GM13976 (cell line): ENCODE measurements at places on chromosomes 5 and 9.
A peak's percentile ranks its signal among the peaks of the same experiment; 100 is the strongest.

- peak; percentile 91 for DNase-seq
Observed at GRCh38 chr9:136882109-136882946, 4.0 kb upstream of the TRAF2 start.

GRCh38 chr5:32329395-32329834 lies 16.7 kb upstream of the MTMR12 start:
- DNase-seq, result peak; percentile 85

DNA sequence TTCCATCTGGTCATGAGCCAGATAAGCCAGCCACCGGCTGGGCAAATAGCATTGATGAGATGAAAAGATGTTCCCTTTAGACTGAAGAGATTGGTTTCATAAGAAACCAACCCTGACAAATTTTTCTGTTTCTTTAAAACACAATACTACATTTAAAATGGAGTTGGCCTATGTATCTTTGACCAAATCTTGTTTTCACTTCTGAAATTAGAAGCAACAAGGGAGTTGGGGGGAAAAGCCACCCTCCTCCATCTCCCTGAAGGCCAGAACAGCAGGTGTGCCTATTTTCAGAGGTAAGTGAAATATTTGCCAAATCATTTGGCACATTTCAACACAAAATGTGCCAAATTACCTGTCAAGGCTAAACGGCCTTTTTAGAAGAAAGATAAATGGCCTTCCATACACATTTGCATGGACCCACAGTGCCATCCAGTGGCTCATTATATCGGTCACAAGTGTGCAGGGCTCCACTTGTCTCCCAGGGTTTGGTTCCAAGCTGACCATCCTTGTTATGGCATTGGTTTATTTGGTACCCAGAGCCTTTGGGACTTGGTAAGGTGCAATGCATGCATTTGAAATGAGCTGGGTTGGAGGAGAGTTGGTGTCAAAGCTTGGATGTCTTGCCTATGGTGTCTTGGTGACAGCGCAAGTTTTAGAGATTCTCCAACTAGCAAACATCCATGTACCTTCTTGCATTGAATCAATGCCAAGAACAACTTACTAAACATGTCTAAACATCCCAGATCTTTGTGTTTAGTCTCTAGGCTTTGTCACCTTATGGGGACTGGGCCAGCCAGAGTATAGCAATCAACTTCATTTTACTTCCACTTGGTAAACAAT lies 372.0 kb upstream of the KIF2A start:
- peak; percentile 45 for DNase-seq

DNA sequence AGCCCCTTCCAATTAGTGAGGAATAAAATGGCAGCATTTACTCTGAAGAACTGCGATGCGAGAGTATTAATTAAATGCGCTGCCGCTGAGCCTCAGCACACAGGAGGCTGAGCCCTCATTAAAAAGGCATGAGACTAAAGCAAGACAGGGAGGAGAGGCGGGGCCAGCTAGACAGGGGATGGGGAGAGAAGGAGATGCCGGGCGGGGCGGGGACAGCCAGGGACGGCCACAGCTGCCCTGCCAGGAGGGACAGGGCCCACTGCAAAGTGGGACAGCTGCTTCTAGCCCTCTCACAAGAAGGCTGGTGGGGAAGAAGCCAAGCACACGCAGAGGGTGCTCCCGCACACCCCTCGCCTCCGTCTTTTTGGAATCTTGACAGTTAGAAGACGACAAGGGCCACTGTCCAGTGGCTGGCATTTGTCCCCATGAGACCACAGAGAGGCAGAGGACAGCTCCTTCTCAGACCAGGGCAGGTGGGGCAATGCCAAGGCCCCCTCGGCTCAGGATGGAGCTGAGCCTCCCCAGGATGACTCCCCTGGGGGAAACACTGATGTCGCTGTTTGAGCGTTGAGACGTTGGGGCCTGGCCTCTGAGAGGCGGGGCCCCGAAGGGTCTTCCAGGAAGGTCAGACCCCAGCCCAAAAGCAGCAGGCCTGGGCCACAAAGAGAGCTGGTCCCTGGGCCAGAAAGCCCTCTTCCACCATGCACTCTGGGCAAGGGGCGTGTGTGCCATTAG lies 26.9 kb downstream of the ADAMTS2 start:
- no peak for DNase-seq

- DNase-seq, result no peak
Observed at GRCh38 chr5:8209500-8209899, 340.6 kb downstream of the MTRR start.

DNA sequence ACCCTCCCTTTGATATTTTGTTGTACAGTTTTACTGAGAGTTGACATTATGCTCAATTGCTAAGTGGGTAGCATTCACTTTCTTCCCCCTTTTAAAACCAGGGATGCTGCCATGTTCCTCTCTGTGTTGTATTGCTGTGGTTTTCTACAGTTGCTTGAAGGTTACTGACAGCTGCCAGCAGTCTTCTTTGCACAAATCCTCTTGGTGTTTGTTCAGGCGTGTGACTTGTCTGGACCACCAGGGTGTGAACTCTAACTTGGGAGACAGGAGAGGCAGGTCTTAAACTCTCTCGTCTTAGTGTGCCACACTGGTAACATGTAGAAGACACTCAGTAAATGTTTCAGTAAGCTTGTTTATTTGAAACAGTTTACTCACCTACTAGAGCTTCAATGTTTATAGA lies 25.1 kb downstream of the SLC44A1 start:
- no peak for DNase-seq

DNA sequence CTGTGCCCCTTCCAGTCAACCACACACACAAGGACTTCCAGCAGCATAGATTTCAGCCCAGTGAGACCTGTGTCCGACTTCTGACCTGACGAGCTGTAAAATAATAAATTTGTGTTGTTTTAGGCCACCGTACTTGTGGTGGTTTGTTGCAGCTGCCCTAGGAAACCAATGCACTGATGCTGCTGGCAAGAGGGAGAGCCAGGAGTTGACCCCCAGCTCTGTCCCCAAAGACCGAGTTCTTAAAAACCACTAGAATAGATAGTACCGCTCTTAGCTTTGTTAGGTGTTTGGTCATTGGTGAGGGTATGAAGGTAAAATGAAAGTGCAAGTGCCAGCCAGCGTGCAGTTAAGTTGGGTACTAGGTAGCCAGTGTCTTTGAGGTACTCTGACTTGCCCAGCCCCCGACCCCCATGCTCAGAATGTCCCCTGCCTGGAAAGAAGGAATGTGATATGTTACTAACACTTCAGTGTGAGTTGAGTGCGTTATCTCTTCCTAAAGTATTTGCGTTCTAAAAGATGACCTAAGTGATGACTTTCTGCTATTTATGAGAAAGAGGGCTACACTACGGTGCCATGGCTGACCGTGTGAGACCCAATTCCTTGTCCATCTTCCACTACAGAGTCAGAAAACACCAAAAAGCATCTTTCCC lies 185.6 kb downstream of the AOPEP start:
- DNase-seq, result no peak

GRCh38 chr9:10605388-10605787 lies 7.4 kb downstream of the PTPRD start:
- no peak for DNase-seq

GRCh38 chr9:122904466-122904822 lies 715 bp downstream of the RC3H2 start:
- DNase-seq, result peak; percentile 32

- DNase-seq, result no peak
Observed at GRCh38 chr9:10875752-10876151, 262.9 kb upstream of the PTPRD start.

- no peak for DNase-seq
Observed at GRCh38 chr5:35012796-35013195, 35.0 kb downstream of the AGXT2 start.

DNA sequence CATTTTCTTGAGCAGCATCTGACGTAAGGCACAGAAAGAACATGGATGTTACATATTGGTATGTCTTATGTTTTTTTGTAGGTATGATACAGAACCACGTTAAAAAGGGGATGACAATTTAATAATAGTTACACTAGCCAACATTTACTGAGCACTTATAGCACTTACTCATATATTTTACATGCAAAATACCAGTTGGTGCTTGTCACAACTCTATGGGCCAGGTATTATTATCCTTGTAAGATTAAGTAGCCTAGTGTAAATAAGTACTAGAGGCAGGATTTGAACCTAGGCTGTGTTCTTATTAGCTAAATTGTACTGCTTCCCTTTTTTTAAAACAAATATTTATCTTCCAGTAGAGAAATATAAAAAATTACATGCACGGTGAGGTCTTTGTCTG lies 83.5 kb downstream of the RANBP17 start:
- no peak for DNase-seq

- no peak for DNase-seq
Observed at GRCh38 chr5:154215571-154216325, 25.2 kb downstream of the GALNT10 start.

DNA sequence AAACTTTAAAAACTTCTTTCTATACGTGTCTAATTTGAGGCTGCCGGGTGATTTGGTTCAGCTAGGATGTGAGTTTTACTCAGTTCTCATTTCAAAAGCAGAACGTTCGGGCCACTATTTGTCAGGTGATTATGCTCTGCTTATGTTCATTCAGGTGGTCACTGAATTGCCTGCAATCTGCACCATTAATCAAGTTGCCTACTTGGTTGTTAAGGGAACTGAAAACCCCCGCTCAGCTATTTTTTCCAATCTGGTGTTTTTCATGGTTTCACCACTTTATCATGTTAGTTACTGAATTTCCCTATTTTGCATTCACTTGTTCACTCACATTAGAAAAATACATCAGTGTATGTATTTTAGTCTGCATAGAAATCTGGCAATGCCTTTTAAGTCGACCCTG lies 523.0 kb downstream of the CSNK1G3 start:
- DNase-seq, result peak; percentile 45
